ENCODE measurements at places on chromosomes 12 and 14. TPM values are rescaled to one million over a fixed set of nuclear protein-coding genes. Genes with fewer than 3 reads are reported as not detected.

The SYNDIG1L gene
- total RNA-seq = not detected

The PIK3C2G gene
- not detected for total RNA-seq

The LGMN gene
- 88.1 TPM for total RNA-seq

The BLTP3B gene
- 23.3 TPM for total RNA-seq

- peak; percentile 15 for DNase-seq
Measured at GRCh38 chr12:75774261-75775052, 257.1 kb downstream of the PHLDA1 start.

DNA sequence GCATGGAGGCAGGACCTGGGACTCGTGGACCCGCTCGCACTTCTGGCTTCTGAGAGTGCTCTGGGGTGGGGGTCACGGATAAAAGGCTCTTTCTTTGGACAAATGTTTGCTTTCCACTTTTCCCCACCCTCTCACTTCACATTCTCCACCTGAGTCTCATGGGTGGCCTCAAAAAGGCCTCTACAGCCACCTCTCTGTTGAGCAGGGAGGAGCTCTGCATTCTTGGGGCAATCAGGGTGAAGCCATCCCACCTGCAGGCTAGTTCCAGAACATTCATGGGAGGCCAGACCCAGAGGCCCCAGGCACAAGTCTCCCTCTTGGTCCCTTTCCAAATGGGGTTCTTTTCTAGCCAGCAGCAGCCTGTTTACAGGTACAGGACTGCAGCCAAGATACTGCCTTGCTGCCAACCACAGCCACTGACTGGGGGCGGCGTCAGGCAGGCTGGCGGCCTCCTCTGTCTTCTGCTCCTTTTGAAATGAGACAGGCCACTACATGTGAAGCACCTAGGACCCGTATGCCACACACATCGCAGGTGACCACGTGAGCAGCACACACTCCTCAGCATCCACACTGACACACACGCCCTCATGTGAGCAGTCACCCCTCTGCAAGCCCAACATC lies 18.2 kb upstream of the CEBPE start:
- DNase-seq = peak; percentile 50

GRCh38 chr12:60184096-60184495 lies 588.3 kb downstream of the SLC16A7 start:
- no peak for DNase-seq

The NGDN gene
- total RNA-seq = 53.0 TPM

The KERA gene
- not detected for total RNA-seq

- no peak for DNase-seq
Measured at GRCh38 chr14:70538087-70538486, 3.3 kb upstream of the ADAM20 start.

GRCh38 chr12:67562513-67563287 lies 85.8 kb upstream of the DYRK2 start:
- DNase-seq = peak; percentile 47

- no peak for DNase-seq
Measured at GRCh38 chr12:65859519-65859918, 35.2 kb downstream of the HMGA2 start.

DNA sequence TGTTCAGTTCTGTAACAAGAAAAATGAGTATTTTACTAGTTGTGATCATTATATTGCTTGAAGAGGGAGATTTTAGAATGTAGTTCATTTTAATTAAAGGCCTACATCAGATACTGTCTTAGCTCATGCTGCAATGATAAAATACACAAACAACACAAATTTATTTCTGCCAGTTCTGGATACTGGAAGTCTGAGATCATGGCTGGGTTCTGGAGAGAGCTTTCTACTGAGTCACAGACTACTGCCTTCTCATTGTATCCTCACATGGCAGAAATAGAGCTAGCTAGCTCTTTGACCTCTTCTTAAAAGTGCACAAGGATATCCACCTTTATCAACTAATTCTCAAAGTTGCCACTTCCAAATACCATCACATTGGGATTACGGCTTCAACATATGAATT lies 53.8 kb downstream of the MIS18BP1 start:
- DNase-seq = peak; percentile 7

The TAS2R9 gene
- total RNA-seq = 0.35 TPM

DNA sequence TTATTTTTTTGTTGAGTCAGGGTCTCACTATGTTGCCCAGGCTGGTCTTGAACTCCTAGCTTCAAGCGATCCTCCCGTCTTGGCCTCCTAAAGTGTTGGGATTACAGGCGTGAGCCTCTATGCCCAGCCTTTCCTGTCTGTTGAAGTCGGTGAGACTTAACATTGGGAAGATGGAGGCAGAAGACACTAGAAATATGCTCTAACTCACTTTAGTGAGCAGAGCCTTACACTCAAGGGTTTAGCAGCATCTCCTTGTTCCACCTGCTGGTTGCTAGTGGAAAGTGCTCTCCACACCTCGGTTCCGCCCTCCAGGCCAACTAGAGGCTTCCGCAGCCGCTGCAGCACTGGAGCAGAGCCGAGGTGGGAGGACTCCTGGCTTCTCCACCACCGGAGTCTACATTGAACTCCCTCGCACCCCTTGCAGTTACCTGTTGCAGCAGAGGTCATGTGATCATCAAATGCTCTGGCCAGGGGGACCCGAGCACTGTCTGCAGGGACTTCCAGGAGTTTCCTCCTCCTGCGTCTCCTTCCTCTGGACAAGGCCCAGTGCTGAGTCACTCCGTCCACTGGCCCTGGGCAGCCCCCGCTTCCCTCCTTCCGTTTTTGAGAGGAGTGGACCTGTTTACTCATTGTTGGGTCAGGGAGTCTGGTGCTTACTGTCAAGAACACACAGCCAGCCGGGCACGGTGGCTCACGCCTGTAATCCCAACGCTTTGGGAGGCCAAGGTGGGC lies 9.4 kb upstream of the HVCN1 start:
- peak; percentile 75 for DNase-seq

The CRIP1 gene
- 12.2 TPM for total RNA-seq

The OR6C4 gene
- total RNA-seq = not detected

GRCh38 chr12:56801661-56802622 lies 38.8 kb downstream of the HSD17B6 start:
- DNase-seq = peak; percentile 84

DNA sequence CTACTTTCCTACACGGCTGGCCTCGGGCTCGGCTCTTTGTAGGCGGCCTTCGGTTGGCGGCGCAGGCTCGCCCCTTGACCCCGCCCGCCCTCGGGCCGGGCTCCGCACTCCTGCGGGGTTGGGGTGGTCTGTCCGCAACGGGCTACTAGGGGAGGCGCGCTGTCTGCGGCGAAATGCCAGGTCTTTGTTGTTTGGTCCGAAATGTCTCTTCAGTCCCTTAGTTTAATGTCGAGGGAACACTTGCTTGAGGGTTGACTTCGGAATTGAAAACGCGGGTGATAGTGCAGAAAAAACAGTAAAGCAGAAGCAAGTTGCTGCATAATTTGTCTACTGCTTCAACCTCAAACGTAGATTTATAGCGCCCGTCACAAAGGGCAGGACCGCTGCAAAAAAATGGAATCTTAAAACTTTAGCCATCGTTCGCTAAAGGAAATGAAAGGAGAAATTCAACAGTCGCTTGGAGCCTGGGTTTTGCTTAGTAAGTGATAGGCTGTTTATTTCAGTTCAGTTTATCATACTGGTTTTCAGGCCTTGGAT lies 390 bp downstream of the JKAMP start:
- peak; percentile 23 for DNase-seq

DNA sequence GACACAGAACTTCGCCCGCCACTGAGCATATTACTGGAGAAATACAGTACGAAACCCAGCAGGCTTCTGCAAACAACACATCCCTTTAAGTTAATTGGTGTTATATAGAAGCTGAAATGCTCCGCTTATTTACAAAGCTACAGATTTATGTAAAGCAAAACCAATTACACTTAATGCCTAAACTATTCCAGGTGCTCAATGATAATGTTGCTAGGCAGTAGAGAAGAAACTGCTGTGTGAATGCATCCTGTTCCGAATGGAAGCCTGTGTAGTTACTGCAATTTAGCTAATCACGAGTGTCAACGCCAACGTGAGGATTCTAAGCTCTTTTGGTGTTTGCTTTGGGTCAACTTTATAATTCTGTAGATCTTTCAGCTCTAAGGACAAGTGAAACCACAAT lies 89.8 kb downstream of the SLC15A5 start:
- no peak for DNase-seq
